ENCODE measurements at places on chromosomes 11 and 22. TPM values are rescaled to one million over a fixed set of nuclear protein-coding genes. Genes with fewer than 3 reads are reported as not detected.

The MED17 gene
- total RNA-seq = 30.9 TPM

The CARD10 gene
- 59.3 TPM for total RNA-seq

GRCh38 chr22:17369439-17370025 is at the start of gene CECR2:
TSS of gene CECR2 (plus strand) at chr22:17369460. CDS start at chr22:17369784, 324 bp downstream.
- peaks cover 3% of the 10 kb centered on the region for H3K4me1 ChIP-seq
- H3K36me3 ChIP-seq = no peaks in the 10 kb centered on the region
- peaks cover 65% of the 10 kb centered on the region for H3K27me3 ChIP-seq
- no peak for DNase-seq

DNA sequence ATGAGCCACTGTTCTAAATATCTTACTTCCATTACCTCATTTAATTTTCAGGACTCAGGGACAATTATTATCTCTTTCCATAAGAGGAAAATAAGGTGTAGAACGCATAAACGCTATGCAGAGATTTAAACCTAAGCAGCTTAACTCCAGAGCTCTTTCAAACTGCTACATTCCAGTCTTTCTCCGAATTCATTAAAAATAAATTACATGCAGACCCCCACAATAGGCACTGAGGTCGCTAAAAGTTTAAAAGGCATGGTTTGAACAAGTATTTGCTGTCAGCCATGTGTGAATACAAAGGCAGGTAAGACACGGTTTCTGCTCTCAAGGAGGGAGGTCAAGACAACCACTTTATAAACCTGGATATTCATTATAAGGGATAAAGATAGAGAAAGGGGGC is 983 bp downstream of the NARS2 start:
- peak overlapping the region; percentile 97 for H3K4me3 ChIP-seq
- no peaks in the 10 kb centered on the region for H3K27me3 ChIP-seq
- H3K4me1 ChIP-seq = no peaks in the 10 kb centered on the region
- no peaks in the 10 kb centered on the region for H3K36me3 ChIP-seq

DNA sequence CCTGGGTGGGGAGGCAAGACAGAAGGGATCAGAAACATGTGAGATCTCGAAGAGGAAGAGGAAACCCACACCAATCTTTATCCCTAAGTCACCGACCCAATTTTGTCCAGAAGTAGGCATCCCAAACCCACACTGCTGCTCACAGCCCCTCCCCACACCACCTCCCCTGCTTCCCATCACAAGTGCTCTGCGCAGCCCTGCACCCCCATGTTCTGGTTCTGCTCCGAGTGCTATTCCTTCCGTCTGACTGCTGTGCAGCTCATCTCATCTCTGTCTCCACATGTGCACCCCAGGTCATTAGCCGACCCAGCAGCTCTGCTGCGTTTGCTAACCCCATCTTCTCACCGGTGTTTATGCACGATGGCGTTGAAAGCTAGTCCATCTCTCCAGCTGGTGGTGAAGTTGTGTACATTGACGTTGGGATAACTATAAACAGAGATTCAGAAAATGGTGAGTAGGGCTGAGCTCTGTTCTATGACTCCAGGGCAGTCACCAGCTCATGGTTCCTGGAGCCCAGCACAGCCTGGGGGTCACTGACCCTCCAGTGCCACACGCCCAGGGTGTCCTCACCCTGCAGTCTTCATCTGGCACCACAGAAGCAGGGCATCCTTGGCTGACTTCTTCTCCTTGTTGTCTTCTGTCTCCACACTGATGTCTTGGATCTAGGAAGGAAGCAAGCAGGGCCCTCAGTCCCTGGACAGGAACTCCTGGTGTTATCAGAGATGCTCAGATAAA is 15.1 kb downstream of the SPTBN2 start:
- no peaks in the 10 kb centered on the region for H3K36me3 ChIP-seq
- H3K27ac ChIP-seq = no peak overlapping the region

The CCDC34 gene
- total RNA-seq = 10.2 TPM

The LDHAL6A gene
- not detected for total RNA-seq

The TBCEL gene
- total RNA-seq = 7.5 TPM

- no peak overlapping the region for H3K27ac ChIP-seq
- no peak overlapping the region for H3K4me3 ChIP-seq
- H3K4me1 ChIP-seq = no peaks in the 10 kb centered on the region
- H3K36me3 ChIP-seq = no peaks in the 10 kb centered on the region
- DNase-seq = no peak
These were observed 11.3 kb upstream of the ADORA2A start for GRCh38 chr22:24416095-24416494.

GRCh38 chr11:87266751-87267150 is 229.0 kb downstream of the TMEM135 start:
- no peak overlapping the region for H3K27ac ChIP-seq
- no peak for DNase-seq
- no peaks in the 10 kb centered on the region for H3K4me1 ChIP-seq
- no peaks in the 10 kb centered on the region for H3K36me3 ChIP-seq
- no peak overlapping the region for H3K4me3 ChIP-seq

The NRXN2 gene
- total RNA-seq = 2.2 TPM

- no peak for DNase-seq
- H3K27ac ChIP-seq = no peak overlapping the region
- H3K4me3 ChIP-seq = no peak overlapping the region
- H3K36me3 ChIP-seq = no peaks in the 10 kb centered on the region
- H3K4me1 ChIP-seq = no peaks in the 10 kb centered on the region
These were observed 13.5 kb upstream of the TTLL8 start for GRCh38 chr22:50071432-50072166.

GRCh38 chr11:68798221-68798813 is 43.4 kb downstream of the CPT1A start:
- H3K27ac ChIP-seq = no peak overlapping the region
- no peak overlapping the region for H3K4me3 ChIP-seq
- peak; percentile 36 for DNase-seq
- H3K27me3 ChIP-seq = no peaks in the 10 kb centered on the region
- no peaks in the 10 kb centered on the region for H3K4me1 ChIP-seq
- H3K36me3 ChIP-seq = peaks cover 19% of the 10 kb centered on the region

The BRSK2 gene
- total RNA-seq = 0.52 TPM

The ADM2 gene
- 5.1 TPM for total RNA-seq

The TTC36 gene
- 0.35 TPM for total RNA-seq

- no peaks in the 10 kb centered on the region for H3K4me1 ChIP-seq
- no peak overlapping the region for H3K27ac ChIP-seq
- no peak for DNase-seq
- H3K27me3 ChIP-seq = no peaks in the 10 kb centered on the region
- no peak overlapping the region for H3K4me3 ChIP-seq
- no peaks in the 10 kb centered on the region for H3K36me3 ChIP-seq
These were observed 191.4 kb downstream of the ARHGAP42 start for GRCh38 chr11:100878474-100878873.

- DNase-seq = no peak
- H3K4me1 ChIP-seq = no peaks in the 10 kb centered on the region
- H3K4me3 ChIP-seq = no peak overlapping the region
- H3K27me3 ChIP-seq = no peaks in the 10 kb centered on the region
- H3K27ac ChIP-seq = no peak overlapping the region
These were observed 9.1 kb downstream of the FLRT1 start for GRCh38 chr11:64044730-64045393.

All from colonic mucosa (tissue), 4 donors.